ENCODE measurements at places on chromosomes 16 and 17. TPM values are rescaled to one million over a fixed set of nuclear protein-coding genes. Genes with fewer than 3 reads are reported as not detected.

Gene CCR7
- total RNA-seq: 0.95 TPM

DNA sequence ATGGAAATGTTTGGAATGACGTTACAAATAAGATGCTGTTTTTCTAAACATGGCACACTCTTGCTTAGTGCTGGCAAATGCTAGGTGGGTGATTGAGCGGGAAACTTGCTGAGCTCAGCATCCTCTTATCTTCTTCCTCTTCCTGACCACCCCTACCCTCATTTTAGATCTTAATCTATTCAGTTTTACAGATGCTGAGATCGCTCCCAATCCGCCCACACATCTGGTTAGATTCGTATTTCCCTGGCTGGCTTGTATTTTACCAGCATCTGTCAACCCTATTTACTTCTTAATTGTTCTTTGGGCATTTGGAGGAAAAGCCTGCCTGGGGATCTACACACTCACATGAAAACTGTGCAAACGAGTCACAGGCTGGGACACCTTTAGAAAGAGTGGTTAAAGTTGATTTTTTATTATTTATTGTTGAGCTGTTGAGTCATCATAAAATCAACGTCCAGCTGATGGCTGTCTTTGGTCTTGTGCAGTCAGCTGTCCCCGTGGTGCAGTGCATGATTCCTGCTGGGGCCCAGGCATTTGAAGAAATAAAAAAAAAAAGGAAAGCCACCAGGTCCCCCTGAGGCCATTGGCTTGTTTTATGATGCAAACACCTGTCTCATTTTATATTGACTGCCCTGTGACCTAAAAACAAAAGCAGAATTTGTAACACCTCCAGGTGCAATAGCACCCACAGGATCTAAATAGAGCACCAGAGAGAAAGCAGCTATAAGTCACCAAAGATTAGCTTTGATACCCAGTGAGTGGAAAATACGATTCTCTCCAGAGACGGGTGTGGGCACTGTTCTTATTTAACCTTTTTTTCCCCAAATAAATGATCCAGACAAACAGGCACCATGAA lies 258.6 kb downstream of the HS3ST3B1 start:
- DNase-seq: no peak

Gene EVPLL
- total RNA-seq: 15.4 TPM

Gene SMPD3
- total RNA-seq: 1.5 TPM

Gene PRR11
- 5.1 TPM for total RNA-seq

DNA sequence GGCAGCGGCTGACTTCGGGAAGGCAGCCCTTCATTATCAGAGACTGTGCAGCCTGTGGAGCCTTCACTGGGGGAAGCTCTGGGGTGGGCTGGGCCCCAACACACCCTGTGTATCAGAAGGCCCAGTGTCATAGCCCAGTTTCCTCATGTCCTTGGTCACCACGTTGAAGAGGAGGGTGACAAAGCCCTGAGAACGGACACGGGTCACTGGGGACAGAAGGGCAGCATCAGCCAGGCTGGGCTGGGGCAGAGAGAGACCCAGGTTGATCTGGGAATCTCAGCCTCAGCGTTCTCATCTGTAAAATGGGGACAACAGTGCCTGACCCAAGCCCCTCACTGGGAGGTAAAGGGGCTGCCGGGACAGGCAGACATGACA lies 19.3 kb downstream of the B9D1 start:
- DNase-seq: no peak

DNA sequence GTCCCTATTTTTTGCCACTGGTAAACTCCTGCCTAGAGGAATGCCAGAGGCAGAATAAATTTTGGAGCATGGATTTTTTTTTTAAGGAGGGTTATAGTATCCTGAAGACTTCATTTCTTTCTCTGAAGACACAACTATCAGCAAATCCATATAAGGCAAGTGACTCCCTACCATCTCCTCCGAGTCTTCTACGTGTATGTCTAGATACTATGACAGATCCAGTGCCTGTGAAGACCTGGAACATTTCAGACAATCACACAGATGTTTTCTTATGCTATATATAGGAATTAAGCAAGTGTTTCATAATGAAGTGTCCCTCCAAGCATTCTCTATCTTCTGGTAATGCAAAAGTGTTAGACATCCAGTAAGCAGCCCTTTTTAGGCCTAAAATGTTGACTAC lies 255.5 kb upstream of the TBX2 start:
- no peak for DNase-seq

DNA sequence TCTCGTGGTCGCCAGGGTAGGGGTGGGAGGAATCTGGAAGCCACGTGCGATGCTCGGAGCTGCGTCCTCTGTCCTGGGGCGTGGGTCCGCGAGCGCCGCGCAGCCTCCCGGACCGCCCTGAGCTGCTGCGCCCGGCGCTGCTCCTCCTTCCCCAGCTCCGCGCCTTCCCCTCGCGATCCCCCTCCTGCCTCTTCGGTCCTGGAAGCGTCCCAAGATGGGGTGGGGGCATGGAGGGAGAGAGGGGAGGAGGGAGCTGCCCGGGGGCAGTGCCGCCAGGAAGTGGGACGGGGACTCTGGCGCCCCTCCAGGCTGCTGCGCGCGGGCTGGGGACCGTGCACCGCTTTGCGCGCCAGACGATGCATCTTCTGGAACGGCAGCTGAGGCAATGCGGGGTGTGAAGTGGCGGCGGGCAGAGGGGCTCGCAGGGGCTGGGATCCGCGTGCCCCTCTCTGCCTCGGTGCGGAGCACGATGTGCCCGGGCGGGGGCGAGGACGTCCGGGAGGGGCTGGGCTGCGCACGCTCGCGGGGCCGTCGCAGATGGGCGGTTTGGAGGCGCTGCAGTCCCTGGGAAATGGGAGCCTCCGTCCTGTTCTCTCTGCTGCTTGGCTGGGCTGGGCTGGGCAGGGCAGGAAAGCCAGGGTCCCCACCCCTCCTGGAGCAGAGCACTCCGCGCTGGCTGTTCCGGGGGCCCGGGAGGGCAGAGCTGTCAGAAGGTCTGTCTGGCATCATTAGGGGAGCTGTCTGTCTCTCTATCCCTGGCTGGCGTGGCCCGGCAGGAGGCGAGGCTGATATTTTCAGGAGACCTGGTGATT lies 388.0 kb downstream of the SEC14L1 start:
- DNase-seq: no peak

DNA sequence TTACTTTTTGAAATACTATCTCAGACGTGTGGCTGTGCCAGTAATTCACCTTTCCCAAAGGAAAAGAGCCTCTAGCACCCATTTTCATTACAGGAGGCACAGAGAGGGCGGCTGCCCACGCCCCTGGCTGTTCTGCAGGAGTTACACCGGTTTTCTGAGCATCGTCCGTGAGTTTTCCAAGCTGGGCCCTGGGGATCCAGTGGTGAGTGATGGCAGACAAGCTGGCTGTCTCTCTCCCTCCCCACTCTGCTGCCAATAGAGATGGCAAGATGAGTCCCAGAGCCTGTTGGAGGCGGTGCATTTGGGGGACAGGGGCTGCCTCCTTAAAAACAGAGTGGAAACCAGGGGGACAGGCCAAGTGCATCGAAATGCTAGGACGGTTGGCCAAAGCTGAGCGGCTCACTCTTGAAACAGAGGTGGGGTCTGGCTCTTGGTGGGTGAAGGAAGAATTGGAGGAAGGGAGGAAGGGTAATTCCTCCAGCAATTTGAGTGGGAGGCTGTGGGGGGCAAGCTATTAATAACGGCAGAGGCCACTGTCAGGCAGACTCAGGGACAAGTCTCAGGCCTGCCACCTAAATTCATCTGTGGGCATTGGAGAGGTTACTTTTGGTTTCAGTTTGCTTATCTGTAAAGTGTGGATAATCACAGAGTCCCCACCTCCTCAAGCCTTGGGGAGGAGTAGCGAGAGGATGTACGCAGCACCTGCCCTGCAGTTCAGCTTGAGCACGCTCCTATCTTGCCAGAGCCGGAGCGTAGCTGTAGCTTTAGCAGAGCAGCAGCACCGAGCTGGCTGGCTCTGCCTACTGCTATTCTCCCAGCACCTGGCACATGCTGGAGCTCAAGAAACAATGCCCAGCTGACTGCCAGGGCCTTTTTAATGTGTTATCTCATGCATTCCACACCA lies 7.5 kb upstream of the NOS2 start:
- DNase-seq: no peak

Measured in esophagus squamous epithelium (tissue), 5 donors.